ENCODE measurements at places on chromosomes 2 and 18.

- DNase-seq = no peak
Measured at GRCh38 chr2:7621018-7621814, 704.0 kb downstream of the RNF144A start.

DNA sequence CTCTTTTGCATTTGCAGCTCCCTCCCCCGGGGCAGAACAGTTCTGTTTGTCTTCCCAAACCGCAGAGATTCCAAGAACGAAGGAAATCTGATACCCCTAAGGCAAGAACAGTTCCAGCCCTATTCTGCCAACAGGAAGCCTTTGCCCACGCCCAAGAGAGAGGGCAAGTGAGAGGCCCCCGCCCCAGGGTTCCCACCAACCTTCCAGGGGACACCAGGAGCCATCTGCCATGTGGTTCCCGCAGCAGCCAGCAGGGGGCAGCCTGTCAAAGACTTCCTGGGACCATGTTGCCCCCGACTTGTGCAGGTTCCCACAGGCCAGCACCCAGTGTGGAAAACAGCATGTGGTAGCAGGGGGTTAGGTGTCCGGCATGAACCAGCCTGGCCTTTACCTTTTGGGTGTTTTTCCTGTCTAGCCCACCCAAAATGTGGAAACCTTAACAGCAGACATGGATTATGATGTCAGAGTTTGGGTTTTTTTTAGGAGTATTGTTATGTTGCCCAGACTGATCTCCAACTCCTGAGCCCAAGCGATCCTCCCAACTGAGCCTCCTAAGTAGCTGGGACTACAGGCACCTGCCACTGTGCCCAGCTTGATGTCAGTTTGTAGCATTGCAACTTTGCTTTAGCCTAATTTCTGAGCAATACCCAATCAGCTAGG is 21.7 kb upstream of the EFHD1 start:
- DNase-seq = peak; percentile 55

- no peak for DNase-seq
Measured at GRCh38 chr2:143702931-143703330, 573.7 kb downstream of the ARHGAP15 start.

DNA sequence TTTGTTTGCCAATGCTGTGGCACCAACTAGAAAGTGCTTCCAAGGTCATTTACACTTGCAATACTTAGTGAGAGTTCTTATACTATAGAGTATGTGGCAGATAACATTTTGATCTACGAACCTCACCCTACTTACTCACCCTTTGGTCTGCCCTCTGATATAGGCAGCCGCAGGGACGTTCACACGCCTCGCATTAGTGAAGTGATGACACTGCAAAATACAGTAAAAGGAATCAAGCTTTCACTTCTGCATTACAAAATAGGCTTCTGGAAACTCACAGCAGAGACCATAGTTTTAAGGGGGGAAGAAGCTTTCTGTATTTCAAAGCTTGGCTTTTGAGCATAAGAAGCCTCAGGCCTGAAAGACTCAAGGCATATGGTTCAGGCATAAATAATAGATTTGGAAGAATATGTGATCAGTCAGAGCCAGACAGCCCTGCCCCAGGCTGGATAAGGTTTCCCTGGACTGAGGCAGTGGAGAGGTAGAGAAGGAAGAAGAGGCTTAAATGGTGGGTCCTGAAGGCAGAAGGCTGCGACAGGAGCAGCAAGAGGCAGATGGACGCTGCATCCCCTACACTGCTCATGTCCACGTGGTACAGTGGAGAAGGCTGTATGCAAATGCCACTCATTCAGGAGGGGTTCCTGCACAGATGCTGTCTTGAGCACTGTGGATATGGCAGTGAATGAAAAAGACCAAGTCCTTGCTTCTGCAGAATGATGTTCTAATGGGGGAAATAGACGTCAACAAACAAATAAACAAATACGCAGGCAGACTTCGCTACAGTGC is 63.1 kb downstream of the FECH start:
- no peak for DNase-seq

DNA sequence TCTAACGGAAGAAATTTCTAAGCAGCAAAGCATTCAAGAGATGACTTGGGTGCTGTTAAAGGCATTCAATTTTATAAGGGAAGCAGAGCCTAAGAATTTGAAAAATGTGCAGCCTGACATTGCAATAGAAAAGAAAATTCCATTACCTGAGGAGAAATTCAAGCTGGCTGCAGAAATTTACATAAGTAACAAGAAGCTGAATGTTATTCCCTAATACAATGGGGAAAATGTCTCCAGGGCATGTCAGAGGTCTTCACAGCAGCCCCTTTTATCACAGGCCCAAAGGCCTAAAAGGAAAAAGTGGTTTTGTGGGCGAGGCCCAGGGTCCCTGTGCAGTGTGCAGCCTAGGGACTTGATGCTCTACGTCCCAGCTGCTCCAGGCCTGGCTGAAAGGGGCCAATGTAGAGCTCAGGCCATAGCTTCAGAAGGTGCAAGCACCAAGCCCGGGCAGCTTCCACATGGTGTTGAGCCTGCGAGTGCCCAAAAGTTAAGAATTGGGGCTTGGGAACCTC is 306.7 kb downstream of the RDH14 start:
- DNase-seq = no peak

DNA sequence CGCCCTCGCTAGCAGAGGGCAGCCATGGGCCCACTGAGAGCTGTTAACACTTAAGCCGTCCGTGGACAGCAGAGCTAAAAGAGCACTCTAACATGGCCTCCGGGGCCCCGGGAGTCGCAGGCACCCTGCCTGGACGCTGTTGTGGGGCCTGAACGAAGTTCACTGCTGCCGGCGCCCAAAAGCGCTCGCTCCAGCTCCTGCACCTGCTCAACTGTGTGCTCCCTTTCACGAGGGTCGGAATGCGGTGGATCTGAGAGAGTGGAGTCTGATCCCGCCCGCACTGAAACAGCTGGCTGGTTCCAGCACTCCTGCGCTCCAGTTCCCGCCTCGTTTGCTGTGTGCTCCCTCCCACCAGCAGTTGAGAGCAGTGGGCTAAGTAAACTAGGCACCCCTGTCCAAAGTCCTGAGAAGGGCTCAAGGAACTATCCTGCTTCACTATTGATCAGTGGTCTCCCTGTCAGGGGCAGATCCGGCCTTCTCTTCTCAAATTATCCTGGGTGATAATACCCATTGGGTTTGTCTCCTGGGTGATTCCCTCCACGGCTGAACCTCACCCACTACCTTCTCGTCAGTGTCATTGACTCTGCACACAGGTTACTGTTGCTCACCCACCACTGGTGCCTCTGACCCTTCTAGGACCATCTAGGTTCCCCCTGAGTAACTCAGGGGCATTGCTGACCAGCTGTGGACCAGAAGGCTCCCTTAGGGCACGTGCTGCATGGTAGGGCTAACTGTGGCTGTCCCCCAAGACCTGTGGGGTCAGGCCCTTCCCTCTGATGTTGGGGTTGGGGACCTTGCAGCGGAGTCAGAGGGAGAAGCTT is 23.5 kb downstream of the B3GNT7 start:
- DNase-seq = no peak

DNA sequence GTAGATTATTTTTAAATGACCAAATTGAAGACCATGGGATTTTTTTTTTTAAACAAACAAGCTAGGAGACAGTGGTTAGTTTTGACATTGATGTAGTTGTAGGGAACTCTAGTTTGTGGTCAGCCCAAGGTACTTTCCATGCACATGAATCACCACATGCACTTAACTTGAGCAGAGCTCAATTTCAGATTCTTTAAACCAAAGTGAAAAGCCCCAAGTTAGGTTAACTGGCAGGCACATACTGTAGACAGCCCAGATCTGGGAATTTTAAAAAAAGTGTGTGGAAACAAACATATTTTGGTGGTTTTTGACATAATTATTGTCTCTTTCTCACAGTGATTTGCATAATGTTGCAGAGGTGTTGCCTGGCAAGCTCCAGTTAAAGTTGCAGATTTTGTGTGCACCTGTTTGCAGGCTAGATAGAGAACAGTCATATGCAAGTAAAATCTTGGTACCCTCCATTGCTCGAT is 88.4 kb downstream of the BCL2L11 start:
- no peak for DNase-seq

GRCh38 chr2:120684289-120685065 is 51.2 kb upstream of the GLI2 start:
- DNase-seq = no peak

- no peak for DNase-seq
Measured at GRCh38 chr2:150610670-150611279, 123.3 kb upstream of the RND3 start.

- DNase-seq = no peak
Measured at GRCh38 chr18:3748086-3748485, 298.1 kb downstream of the TGIF1 start.

DNA sequence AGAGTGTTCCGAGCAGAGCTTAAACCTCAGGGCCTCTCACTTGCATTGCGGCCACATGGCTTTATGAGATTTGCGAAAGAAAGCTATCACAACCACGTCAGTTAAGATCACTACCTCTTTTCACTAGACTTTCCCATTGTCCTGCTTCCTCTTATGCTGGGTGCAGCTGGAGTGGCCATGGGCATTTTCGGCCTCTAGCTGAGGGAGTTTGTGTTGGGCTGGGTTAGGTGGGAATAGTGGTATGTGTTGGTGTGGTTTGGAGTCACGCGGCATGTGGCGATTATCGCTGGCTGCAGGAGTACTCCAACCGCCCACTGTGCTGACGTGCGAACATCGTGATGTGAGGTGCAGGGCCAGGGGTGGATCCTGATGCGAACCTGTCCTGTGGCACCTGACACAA is 27.1 kb downstream of the RALB start:
- DNase-seq = no peak

DNA sequence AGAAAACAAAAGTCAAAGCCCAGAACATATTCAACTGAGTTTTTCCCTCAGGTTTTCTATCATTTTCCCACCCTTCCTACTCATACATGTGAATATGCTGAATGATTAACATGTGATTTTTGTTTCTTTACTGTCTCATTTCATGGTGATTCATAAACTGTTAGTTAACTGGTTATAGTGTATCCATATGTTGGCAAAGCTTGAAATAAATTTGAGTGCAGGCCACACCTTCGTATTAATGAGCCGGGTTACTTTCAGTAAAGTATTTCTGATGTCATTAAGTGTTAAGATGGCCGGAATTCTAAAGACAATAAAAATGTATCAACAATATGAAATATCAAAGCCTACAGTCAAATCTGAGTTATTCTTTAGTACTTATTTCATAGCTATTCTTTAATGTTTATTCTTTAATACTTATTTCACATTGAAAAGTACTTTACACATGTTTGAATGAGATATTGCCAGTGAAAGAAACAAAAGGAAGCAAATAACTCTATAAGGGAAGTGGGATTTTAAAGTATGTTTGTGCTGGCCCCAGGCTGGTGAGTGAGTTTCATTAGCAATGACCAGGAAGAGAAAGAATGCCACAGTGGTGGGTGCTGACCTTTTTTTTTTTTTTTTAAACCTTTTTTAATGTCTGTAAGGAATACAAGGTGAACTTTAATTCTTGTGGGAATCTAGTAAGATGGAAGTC is 178.6 kb downstream of the NEDD4L start:
- no peak for DNase-seq

DNA sequence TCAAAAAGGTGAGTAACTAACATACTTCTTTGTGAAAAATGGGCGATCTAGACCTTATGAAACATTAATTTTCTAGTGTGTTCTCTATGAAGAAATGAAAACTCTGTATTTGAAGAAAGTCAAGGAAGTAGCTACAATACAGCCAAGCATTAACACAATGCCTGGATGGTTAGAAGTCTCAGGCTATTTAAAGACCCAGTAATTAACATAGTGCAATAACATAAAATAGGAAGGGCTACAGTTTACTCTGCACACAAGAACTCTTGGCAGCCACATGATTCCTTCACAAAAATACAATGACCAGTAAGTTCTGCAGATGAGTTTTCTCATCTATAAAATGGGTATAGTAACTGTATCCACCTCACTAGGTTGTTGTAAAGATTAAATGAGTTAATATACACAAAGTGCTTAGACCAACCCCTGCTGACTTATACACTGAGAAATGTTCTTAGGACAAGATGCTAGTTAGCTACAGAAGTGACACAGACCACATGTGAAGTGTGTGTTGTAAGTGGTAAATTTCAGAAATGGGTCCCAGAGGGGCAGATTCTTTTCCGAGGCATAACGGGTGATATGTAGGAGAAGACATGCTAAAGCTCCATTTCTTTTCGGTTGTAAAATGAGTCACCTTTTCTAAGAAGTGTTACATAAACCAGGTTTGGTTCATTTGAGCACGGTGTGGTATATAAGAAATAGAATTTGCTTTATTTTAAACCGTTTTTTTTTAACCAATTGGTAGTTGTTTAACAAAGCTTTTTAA is 61.8 kb downstream of the CXCR4 start:
- no peak for DNase-seq

DNA sequence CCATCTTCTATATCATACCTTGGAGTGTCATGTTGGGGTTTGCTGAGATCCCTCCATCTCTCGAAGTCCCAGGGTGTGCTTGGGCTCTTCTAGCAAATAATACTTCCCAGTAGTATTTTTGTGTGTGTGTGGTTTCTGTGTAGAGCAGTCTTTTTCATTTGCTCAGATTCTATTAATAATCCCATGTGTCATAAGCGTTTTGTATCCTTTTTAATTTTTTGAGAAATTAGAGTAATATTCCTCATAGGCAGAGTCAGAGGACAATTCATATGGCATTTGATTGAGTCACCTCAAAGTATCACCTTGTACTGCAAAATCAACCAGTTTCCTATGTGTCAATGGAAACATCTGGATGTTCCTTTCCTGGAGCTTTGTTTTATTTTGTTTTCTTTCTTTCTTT is 37.4 kb upstream of the PPP1R1C start:
- no peak for DNase-seq

DNA sequence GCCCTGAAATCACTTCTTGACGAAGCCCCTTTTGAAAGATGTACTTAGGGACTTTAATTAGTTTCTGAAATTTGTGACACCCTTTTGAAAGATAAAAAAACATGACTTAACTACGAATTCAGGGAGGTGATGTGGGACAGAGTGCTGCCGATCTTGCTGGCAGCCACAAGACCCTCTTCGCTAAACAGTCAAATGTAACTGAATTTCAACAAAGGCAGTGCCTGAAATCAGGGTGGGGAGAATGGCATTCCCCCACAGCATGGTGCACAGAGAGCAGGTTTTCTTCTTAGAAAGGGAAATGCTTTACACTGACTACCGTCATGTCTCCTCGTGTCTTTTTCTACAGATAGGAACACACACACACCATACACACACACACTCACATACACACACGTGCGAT is 640.2 kb upstream of the POU3F3 start:
- DNase-seq = no peak

DNA sequence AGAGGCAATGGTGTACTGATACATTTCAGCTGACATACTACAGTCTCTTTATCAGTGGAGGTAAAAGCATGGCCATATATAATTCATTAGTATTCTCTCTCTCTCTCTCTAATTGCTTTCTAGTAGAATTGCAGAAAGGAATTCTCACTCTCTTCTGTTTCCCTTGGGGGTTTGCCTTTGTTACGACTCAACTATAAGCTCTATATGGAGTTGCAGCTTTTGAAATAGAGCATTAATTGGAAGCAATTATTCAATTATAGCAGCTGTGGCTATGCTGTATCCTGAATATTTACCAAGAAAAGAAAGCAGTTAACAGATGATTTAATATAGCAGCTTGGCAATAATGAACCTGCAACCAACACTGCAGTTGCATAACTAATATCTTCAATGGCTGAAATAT is 132.7 kb upstream of the STON1 start:
- DNase-seq = no peak

- DNase-seq = no peak
Measured at GRCh38 chr2:240056678-240057077, 3.4 kb upstream of the OR6B3 start.

GRCh38 chr2:106119074-106119473 is 75.0 kb downstream of the UXS1 start:
- no peak for DNase-seq

Measured in stimulated activated naive CD4-positive, alpha-beta T cell treated with Interleukin-2 at 50 U/mL for 16 hours (primary cell).